Activated CD4-positive, CD25-positive, alpha-beta regulatory T cell treated with anti-CD3 and anti-CD28 coated beads, Interleukin-2, amount 50 U/mL, for 16 hours (primary cell): ENCODE measurements at places on chromosomes 3 and 15.

- DNase-seq, result no peak
Measured at GRCh38 chr3:133152056-133152455, 113.9 kb downstream of the TMEM108 start.

- DNase-seq, result no peak
Measured at GRCh38 chr3:71518089-71518488, 65.4 kb downstream of the FOXP1 start.

DNA sequence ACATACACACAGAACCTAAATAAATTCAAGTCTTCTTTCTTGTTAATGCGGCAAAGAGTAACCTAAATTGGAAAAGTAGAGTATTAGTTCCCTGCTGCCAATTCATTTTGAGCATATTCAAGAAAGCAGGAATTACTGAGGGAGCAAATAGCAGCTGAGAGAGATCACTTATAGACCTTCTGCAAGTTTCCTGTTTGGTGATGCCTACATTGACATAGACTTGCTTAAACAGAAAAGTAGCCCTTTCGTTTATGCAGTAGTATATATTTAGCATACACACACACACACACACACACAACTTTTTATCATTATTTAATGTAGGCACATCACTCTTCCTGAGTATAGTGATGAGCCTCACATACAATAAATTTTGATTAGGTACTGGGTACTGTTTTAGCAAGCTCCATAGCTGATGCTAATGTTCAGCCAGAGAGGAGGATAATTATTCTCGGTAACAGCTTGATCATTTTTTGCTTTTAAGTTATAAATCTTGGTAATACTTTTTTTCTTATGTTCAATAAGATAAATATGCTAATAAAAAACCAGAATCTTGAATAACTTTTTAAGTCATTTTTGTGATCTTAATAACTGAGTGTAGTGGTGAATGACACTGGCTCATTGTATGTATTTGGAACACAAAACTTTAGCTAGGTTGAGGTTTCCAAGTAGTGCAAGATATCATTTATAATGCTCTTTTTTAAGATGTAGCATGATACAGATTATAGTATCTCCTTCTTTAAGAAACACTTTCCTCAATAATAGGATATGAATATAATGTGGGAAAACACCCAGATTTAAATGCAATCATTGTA lies 174.7 kb downstream of the MBNL1 start:
- DNase-seq, result no peak

GRCh38 chr3:116087426-116087825 lies 357.9 kb downstream of the LSAMP start:
- DNase-seq, result no peak

DNA sequence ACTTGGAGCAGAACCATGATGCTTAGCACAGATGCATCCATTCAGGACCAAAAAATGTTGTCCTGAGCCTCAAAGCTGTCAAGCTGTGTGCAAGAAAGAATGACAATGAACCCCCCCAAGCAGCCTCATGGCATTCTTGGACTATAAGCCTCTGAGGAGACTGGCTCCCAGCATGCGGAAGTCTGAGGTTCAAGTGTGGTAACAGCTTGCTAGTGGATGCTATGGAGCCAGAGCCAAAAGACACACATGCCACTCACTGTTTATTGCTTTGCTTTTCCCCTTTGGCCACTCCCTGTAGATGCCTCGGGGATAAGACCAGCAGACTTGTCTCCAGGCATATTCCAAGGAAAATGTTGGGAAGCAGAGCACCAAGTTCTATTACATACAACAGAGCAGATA lies 38.2 kb upstream of the SNRK start:
- no peak for DNase-seq

- DNase-seq, result no peak
Measured at GRCh38 chr3:147161833-147162232, 244.5 kb downstream of the ZIC4 start.

DNA sequence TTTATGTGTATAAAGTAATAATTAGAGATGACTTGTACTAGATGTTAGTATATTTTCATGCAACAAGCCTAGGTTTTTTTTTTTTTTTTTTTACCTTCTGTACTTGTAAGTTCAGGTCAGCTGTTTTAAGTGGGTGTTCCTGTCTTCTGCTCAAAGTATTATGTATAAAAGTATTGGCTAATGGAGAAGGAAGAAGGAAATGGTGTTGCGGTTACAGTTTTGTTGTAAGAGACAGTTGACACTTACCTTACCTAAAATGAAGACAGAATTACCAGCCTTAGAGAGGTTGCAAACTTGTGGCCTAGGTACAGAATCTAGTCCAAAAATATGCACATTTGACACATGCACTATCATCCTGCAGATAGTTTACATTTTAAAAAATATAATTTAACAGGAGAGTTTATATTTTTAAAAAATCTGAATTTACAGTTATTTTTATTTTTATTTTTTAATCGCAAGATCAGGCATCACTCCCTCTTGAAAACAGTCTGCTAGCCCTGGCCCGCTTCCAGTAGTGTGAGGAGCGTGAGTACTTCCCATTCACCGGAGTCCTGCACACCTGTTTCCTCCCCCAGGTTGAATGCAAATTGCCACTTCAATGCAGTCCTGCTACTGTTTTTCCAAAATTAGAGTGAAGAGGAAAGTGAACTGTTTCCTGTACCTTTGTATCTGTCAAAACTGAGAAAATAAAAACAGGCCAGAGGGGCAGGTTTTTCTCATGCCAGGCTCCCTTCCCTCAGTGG lies 224.3 kb upstream of the SOX2 start:
- DNase-seq, result no peak

DNA sequence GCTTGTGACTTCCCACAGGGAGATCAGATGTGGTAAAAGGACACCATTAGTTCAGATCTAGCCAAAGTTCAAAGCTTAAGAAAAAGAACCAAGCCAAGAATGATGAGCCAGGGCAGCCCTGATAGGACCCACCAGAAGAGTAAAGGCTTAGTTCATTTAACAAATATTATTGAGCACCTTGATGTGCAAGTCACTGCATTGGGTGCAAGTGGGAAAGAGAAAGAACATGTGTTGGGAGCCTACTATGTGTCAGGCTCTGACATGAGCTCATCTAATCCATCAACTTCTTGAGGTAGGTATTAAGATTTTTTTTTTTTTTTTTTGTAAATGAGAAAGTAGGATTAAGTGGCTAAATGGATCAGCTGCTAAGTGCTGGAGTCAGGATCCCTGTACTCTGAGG lies 53.4 kb upstream of the PIAS1 start:
- no peak for DNase-seq

DNA sequence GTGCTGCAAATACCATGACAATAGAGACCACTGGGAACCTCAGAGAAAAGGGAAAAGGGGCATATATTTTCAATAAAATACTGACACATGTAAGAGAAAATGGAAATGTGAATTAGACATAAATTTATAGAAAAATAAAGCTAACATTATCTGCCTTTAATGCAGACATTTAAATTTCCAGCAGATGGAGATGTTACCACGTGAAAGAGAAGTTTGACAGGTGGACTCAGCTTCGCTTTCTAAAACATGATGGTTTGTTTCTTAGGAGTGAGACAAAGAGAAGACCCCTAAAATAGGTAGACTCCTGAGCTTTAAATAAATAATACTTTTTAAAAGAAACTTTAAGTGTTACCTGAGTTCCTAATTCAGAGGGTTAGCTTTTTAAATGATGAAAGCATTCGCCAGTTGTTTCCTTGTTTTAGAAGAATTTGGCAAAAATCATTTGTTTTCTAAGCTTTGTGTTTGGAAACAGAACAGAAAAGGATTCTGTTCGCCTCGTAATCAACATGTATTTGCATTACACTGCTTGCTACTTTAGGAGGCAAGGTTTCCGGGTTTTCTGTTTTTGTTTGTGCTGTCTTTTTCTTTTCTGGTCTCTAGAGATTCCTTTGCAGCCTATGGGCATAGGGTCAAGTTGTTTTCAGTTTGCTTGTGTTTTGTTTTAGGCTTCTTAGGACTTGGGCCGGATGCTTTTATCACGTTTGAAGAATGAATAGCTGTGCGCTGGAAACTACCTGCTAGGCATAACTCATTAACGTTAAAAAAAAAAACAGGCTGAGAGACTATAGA lies 271.4 kb downstream of the THSD4 start:
- DNase-seq, result no peak
